Left cardiac atrium (tissue), 4 donors: ENCODE measurements at places on chromosomes 1 and 21.

DNA sequence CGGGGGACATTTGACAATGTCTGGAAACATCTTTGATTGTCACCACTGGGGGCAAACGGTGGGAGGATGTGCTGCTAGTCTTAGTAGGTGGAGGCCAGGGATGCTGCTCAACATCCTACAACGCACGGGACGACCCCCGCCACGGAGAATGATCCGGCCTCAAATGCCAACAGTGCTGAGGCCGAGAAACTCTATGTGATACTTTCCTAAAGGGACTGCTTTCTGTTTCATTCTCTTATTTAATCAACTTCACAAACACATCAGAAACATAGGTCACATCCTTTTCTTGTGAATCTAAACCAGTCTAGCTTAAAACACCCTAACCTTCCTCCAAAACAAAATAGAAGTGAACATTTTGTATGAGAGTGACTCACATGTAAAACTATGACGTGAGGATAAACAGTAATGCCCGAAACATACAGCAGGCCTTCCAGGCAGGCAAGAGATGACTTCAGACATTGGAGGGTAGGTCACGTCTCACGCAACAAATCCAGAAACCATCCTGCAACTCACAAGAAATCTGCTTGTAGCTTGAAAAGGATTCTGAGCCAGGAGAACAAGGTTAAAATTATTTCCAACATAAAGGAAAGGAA, 37.2 kb upstream of the ETS2 start:
- DNase-seq: no peak

GRCh38 chr1:158752155-158752712, 2.3 kb upstream of the OR6K6 start:
- no peak for DNase-seq

DNA sequence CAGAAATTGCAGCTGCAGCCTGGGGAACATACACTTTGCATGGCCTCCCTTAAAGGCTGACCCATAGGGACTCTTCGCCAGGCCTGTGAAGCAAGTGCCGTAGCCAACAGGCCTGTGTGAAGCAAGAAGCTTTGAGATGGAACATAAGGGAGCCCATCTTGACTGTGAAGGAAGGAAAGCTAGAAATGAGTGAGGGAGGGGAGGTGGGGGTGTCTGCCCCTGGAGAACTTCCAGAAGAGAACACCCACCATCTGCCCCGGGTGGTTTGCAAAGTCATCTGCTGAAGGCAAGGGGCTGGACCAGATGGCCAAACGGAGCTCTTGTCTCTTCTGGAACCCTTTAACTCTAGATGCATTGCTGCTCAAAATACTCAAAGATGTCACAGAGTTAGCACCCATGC, 103.3 kb upstream of the GRIK3 start:
- DNase-seq: no peak

- no peak for DNase-seq
Observed at GRCh38 chr1:176556288-176556687, 93.3 kb downstream of the PAPPA2 start.

GRCh38 chr1:204409123-204409522, 2.5 kb downstream of the PPP1R15B start:
- no peak for DNase-seq

- peak; percentile 66 for DNase-seq
Observed at GRCh38 chr1:203673550-203674411, 47.1 kb downstream of the ATP2B4 start.

DNA sequence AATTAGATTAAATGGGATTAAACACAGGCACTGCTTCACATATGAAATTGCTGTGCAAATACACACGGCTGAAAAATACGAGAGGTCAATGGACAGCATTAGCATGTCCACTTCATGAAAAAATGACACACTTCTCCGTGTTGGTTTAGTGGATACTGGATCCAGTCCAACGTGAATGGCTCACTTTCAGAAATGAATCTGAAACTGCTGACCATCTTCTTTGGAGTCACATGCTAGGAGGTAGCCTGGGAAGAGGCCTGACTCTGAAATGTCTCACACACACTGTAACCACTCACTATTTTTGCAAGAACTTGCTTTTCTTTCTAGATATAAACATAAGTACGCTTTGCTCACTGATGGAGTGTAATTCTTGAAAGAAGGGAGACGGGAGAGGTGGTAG, 127.3 kb downstream of the HLCS start:
- DNase-seq: no peak

DNA sequence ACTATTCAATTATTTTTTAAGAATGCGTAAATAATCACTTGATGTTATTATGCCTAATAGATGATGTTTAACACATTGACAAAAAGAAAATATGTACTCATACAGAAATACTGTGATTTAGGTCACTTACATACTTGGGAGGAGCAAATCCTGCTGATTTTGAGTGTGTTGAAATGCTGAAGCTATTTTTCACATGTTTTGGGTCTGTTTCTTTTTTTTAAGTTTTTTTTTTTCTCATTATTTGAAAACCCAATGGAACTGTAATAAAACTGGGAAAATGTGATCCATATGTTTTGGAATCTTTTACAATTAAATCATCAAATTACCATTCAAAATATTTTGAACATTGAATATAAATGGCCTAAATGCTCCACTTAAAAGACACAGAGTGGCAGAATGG, 366.2 kb upstream of the ADAMTS5 start:
- no peak for DNase-seq

- no peak for DNase-seq
Observed at GRCh38 chr1:111835514-111835913, 79.8 kb downstream of the DDX20 start.

GRCh38 chr21:45983981-45984551, 2.5 kb downstream of the COL6A1 start:
- peak; percentile 68 for DNase-seq

DNA sequence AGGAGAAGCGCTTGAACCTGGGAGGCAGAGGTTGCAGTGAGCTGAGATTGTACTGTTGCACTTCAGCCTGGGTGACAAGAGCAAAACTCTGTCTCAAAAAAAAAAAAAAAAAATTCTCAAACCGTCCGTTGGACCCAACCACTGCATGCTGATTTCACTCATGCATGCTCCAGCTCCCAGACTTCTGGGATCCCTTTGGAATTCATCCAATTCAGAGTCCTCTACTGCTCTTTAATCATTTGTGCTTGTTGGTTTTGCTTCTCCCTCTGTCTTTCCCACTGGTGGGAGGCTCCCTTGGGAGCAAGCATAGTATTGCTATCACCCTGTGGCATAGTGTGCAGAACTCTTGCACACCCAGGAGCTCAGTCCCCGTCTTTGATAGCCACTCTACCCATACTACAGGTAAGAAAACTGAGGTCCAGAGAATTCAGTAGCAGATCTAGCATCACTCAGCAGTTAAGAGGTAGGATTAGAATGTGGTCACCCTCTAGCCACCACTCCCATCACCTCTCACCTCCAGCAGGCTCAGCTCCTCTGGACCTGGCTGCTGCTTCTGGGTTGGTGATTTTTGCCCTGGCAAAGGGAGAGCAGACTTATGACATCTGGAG, 3.1 kb upstream of the LMNA start:
- no peak for DNase-seq

GRCh38 chr1:21869620-21870121, 57.6 kb downstream of the LDLRAD2 start:
- DNase-seq: peak; percentile 83

DNA sequence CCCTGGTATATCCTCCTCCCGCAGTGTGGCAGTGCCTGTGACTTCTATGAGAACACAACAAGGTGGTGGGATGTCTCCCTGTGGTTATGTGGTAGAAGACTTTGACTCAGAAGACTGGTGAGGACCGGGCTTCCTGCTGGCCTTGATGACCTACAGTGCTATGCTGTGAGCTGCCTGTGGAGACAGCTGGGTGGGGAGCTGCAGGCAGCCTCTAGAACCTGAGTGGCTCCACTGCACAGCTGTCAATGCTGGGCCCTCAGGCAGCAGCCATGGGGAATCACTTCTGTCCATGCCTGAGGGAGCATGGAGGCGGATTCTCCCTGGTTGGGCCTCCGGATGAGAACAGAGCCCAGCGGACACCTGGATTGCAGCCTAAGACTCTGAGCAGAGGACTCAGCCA, 14.9 kb downstream of the SLC1A7 start:
- DNase-seq: no peak

DNA sequence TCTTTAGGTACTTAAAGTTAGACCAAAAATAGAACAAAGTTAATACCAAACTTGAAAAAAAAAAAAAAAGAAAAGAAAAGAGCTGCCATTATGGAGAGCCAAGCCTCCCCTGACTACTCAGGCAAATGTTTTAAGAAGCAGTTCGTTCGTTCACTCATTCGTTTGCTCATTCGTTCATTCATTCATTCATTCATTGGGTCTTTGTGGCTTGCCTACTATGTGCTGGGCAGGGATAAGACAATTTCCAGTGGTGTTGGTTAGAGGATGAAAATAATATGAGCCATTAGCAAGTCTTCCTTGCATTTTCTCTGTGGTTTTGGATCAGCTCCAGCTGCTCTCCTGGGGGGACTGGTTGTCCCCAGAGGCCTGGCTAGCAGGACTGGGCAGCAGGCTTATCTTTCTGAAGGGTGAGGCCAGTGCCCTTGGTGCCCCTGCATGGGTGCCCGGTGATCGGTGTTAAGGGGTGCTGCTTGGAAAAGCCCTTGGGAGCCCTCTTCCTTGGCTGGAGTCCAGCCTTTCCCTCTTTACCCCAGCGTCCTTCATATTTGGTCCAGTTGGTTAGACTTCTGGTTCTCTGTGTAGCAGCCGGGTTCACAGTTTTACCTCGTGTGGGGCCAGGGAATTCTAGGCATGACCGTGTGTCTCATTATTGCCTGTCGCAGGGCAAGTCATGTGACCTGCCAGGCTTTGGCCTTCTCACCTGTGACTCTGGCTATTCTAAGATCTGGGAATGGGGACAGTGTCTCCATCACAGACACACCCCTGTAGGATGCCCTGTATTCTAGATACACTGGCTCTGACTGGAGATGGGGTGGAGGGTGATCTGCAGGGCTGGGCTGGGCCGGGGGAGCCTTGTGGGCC, 32.8 kb downstream of the LHX4 start:
- no peak for DNase-seq

DNA sequence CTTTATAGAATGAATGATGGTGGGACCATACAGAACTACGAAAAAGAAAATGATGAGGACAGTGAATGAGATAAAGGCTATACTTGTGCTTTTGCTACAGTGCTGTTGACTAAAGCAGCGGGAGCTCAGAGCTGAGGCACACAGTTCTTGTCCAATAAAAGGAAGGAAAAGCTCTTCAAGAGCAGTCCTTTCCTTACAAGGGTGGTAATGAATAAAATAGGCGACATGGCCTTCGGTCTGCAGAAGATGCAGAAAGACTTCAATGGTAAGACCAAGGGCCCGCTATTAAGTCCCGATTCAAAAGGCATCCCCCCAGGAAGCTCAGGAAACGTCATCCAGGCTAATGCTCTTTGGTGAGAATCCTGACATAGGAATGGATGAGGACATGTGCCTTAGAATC, 44.4 kb downstream of the GNG12 start:
- no peak for DNase-seq

GRCh38 chr1:109247401-109248365, 1.7 kb upstream of the CELSR2 start:
- DNase-seq: no peak

DNA sequence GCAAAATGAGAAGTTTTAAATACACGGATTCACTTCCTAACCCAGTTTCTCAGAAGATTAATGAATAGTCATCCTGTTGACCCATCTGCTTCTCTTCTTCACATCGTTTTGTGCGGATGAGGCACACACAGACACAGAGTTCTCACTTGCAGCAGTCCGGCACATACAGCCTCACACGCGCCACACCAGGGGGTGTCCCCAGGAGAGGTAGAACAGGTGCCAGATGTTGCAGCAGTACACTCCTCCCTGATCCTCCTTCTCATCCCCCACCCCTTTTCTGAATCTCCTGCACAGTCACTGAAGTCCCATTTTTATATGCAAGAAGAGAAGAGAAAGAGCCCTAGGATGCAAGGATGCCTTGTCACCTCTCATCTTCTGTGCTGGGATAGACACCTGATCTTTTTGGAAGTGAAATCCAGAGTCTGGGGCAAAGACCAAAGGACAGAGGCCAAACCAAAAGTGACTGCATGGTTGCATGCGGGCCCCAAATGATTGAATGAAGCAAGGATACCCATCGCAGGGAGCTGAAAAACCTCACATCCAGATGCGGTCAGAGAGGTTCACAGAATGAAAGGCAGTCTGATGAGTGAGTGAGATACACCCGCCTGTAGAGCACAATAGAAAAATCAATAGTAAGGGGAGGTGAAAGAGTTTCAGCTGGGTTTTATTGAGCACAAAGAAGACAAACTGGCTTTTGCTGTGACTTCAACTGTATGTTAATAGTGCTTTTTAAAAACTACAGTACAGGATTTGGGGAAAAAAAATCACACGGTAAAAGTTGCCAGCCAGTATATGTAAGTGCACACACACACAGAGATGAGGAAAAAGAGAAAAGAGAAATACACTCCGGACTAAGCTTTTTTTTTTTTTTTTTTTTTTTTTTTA, 28.9 kb downstream of the PBX1 start:
- no peak for DNase-seq

DNA sequence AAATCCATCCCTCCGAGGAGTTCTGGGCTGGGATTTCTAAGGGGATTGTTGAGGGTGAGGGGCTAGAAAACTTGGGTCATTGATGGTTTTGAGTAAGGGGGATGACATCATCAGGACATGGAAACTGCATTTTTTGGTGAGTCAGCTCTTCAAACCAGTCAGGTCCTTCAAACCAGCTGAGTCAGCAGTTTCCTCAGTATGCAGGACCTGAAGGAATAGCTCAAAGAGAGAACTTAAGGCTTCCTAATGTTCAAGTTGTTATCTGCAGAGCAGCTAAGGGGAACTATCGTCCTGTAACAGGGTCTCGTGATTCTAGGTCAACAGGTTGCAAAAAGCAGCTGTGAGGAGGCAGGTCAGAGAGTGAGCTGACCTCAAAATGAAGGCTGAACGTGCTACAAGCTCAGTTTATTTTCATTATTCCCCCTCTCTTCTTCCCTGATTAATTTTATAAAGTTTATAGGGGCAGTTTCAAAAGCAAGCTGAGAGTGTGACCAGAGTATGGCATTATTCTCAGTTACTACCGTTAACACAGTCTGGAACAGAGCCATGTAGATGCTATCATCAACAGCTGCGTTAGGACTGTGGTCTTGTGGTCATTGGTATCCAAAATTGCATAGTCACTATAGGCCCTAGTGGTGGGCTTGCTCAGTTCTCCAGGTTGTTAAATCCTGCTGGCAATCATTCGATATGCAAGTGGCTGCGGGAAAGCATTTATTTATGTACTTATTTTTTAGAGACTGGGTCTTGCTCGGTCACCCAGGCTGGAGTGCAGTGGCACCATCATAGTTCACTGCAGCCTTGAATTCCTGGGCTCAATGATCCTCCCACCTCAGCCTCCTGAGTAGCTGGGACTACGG, 10.7 kb upstream of the SDC3 start:
- DNase-seq: no peak

DNA sequence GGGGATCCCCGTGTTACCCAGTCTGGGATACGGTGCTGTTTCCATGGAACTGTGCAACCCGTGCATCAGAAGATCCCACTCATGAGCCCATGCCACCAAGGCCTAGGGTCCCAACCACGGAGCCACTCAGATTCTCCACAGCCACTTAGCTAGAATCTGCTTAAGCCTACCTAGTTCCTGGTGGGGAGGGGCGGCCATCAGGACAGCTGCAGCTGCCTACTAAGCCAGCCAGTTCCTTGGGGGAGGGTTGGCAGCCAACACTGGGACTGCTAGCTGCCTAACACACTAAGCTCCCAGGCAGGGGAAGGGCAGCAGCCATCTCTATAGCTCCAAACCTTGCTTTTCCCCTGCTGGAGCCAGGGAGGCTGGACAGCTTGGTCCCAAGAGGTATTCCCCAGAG, 549.2 kb upstream of the BRINP3 start:
- DNase-seq: no peak

GRCh38 chr1:214623430-214623829, 20.4 kb downstream of the CENPF start:
- DNase-seq: no peak

GRCh38 chr1:229567109-229567868, 8.8 kb upstream of the ABCB10 start:
- DNase-seq: no peak
